ENCODE measurements at places on chromosomes 3 and 15.
A peak's percentile ranks its signal among the peaks of the same experiment; 100 is the strongest.

DNA sequence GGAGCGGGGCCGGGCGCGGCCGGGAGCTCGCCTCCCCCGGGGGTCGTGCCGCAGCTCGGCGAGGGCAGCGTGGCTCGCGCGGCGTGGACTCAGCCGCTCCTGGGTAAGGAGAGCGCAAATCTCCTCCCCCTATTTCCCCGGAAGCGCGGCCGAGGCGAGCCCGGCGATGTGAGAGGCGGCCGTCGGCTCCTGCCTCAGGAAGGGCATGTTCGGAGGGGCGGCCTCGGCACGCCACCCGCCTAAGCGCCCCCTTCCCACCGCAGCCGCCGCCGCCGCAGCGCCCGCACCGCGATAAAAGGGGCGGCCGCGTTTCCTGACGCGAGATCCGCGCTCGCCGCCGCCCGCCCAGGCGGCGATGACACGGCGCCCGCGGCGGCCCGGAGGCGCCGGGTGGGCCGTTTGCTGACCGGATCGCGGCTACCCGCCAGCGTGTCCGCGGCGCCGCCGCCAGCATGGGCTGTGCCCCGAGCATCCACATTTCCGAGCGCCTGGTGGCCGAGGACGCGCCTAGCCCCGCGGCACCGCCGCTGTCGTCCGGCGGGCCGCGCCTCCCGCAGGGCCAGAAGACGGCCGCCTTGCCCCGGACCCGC lies at the start of gene PDE8A:
Gene PDE8A (plus strand): TSS at position 146 of the 590 bp plus-strand sequence. CDS start 307 bp downstream, at position 453.
- no peak for DNase-seq

DNA sequence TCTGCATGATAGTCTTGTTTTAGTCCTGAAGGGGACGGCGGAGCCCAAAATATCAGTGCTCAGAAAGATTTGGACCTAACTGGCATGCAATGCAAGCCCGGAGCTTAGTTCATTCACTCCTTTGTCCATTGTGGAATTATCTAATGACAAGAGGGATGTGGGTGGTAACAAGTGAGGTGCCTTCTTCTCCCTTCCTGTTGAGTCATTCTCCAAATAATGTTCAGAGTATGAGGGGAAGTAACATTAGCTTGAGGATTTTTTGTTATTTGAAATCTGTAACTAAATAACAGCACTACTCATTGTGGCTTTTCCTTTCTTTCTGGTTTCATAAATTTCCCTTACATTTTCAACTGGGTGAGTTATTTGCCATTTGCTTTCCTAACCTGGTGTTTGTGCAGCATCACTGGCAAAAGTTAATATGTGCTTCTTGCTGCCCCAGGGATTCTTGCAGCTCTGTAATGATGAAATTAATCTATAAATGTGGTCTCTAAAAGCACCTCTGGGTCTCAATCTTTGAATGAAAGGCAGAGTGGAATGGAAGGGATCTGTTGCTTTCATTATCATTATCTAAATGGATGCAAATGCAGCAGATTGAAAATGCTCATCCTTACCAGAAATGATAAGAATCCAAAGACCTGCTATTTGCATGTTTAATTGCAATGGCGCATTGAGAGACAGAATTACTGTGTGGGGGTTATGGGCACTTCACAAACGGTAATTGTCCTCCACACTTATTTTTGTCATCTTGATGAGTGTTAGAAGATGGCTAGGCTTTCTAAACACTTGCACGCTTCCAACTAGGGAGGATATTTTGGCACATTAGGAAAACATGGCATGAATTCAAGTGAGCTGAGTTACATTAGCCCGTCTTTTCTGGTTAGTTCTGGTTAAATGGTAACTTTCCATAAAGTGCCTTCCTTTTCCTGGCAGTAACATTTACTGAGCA lies 89.9 kb upstream of the MITF start:
- no peak for DNase-seq

DNA sequence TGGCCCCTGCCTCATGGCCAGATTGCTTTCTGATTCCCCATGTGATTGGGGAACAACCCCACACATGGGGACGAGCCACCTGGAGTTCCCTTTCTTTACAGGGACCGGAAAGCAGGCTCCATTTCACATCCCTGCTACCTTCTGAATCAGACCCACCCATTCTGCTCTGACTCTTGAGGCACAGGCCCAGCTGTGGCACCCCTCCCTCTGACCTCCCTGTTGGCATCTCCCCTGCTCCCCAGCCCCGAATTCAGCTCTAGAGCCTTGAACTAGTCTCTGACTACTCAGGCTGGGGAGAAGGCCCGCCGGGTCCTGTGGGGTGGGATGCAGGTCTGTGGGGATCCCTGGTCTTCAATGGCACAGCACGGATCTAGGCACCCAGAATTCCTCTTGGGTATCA lies 12.1 kb downstream of the FAM3D start:
- no peak for DNase-seq

- DNase-seq, result no peak
Measured at GRCh38 chr3:14943042-14943441, 4.3 kb upstream of the NR2C2 start.

DNA sequence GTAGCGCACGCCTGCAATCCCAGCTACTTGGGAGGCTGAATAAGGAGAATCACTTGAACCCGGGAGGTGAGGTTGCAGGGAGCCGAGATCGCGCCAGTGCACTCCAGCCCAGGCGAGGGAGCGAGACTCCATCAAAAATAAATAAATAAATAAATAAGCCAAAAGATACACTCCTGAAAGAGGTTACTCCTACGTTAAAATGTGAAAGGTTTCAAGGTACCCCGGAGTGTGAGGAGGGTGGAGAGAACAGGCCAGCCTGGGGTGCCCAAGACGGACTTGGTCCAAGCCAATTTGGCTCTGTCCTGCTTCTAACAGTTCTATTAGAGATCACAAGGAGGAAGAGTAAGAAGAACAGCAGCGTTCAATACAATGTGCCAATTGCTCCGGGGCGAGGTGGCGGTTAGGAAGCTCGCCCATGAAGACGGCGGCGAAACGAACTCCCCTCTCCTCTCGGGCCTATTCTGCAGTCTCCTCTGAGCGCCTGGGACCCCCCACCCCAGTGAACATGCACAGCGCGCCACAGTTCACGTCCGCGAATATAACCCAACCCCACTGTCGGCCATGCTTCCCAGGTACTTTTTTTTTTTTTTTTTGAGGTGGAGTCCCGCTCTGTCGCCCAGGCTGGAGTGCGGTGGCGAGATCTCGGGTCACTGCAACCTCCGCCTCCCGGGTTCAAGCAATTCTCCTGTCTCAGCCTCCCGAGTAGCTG lies 942 bp downstream of the ELP6 start:
- no peak for DNase-seq

DNA sequence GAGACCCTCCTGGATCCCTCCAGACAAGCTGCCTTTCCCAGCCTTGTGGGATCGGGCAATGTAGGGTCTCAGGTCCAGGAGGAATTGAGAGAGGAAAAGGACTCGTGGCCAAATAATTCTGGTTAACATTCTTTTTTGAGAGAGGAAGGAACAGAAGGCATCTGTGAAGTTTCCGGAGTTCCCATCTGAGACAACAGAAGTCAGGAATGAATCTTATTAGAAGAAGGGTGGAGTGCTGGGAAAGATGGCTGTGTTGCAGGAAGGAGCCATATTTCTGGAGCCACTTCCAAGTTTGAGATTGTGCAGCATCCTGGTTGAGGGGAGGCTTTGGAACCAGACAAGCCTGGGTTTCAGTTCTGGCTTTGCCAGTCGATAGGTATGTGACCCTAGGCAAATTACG lies 9.4 kb downstream of the BOC start:
- no peak for DNase-seq

- no peak for DNase-seq
Measured at GRCh38 chr3:154602241-154602640, 172.3 kb upstream of the GPR149 start.

- DNase-seq, result no peak
Measured at GRCh38 chr3:131072845-131073244, 46.2 kb downstream of the NEK11 start.

GRCh38 chr3:52225452-52226228 lies at the start of gene TLR9:
TLR9 (minus strand) TSS chr3:52225645; CDS start chr3:52225529, 116 bp downstream.
- peak; percentile 52 for DNase-seq

GRCh38 chr3:158748237-158748828 lies 16.1 kb upstream of the RARRES1 start:
- no peak for DNase-seq

GRCh38 chr3:58161435-58162398 lies 49.1 kb downstream of the DNASE1L3 start:
- DNase-seq, result no peak

GRCh38 chr3:29324180-29324651 lies 43.3 kb downstream of the RBMS3 start:
- no peak for DNase-seq

DNA sequence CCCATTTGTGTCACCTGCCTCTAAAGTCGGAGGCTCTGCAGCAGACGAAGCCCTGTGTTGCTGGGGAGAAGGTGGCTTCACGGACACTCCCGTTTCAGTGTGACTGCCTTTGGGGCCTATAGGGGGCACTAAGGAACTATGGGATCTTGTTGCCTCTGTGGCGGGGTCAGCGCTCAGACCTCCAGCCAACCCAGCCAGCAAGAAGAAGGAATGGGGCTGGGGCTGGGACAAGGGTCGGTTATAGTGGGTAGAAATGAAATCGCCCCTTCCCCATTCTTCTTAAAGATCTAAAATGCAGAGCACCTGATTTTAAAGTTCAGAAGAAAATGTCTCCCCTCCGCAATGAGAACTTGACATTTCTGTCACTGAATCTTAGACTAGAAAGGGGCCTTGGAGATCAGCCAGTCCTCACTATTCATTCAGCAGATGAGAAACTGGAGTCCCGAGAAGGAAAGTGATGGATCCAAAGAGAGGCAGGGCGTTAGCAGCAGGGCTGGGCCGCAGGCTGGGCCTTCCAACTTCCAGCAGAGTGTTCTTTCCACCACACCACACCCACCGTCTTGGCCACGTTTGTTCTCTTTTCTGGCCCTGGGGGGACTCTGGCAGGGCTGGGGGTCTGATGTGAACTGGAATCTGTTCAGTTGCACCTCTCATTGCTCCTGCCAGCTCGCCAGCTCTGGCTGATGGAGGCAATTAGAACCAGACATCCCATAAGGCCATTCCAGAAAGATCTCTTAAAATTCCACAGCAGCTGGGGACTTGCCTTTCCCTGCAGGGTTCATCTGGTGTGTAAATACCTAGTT lies 195.4 kb downstream of the OPA1 start:
- DNase-seq, result peak; percentile 44

- no peak for DNase-seq
Measured at GRCh38 chr3:145124900-145125678, 1035.9 kb downstream of the PLOD2 start.

GRCh38 chr3:135165260-135165659 lies 370.2 kb downstream of the EPHB1 start:
- no peak for DNase-seq

DNA sequence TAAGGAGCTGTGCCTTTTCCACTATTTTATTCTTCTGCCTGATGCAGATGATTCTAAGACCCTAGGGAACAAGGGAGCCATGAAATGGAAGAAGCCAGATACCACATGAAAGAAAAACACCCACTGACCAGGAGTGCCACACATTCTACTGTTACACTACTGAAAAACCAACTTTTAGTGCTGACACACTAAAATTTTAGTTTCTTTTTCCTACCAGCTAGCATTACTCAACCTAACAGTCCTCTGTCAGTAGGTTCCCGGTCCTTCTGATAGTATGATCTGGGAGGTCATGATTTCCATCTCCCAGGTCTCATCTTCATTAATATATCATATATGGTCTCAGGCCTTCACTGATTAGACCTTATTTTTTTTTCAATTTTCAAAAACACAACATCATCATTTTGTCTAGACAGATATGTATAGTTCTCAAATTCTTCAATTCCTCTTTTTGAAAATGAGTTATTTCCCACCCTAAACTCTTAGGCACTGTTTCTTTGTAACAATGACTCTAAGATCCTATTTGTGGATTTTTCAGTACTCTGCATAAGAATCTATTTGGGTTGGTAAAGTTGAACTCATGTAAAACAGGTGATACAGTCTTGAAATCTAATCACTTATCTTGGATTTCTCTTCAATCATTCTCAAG lies 321.8 kb downstream of the CTNNB1 start:
- DNase-seq, result no peak

GRCh38 chr3:128863560-128863959 lies 15.9 kb upstream of the ACAD9 start:
- DNase-seq, result peak; percentile 2

DNA sequence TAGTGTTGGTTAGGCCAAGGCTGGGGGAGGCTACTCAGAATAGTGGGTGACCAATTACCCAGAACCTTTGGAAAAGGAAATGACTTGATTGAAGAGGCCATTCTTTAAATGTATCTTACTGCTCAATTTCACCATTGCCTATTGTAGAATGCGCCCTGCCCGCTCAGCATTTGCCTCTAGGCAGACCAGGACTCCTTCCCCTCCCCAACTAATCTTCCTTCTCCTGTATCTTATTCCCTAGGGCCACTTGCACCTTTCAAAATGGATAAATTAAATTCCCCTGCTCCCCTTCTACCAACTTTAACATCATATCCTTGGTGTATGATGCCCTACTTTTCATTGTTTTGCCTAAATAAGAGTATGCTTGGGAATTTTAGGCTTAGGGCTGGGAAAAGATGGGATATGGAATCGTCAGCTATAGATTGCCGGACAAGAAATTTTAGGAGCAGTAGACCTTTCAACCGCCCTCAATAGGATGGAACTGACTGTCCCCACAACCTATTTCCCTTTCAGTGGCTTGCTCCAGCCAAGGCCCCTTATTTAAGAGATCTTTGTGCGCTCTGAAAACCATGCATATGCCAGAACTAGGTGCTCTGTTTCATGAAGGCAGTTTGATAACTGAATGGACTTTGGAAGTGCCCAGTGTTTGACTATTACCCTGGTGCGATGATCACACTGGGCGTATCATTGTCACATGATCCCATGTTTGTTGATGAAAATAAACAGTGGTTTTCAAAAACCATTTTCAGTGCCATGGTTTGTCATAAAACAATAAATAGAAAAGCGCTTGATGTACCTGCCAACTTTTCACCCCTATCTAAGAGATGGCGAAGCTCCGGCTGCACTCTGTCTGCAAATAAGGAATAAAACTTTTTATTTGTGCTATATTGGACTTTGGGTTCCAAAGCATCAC lies 74.3 kb upstream of the TSEN2 start:
- no peak for DNase-seq

- no peak for DNase-seq
Measured at GRCh38 chr3:106332129-106332528, 463.3 kb upstream of the CBLB start.

GRCh38 chr3:170205302-170205701 lies 16.9 kb upstream of the PRKCI start:
- DNase-seq, result no peak

GRCh38 chr3:185935465-185936272 lies 2.1 kb downstream of the TRA2B start:
- DNase-seq, result no peak

GRCh38 chr3:12117473-12117872 lies 41.2 kb downstream of the TIMP4 start:
- no peak for DNase-seq

GRCh38 chr15:68585574-68586273 lies 6.9 kb downstream of the CORO2B start:
- no peak for DNase-seq

- DNase-seq, result no peak
Measured at GRCh38 chr15:82371656-82372055, 22.4 kb upstream of the GOLGA6L10 start.

Data from KG1 (cell line).